GM12892 (cell line): ENCODE measurements at places on chromosomes 12 and 14.

DNA sequence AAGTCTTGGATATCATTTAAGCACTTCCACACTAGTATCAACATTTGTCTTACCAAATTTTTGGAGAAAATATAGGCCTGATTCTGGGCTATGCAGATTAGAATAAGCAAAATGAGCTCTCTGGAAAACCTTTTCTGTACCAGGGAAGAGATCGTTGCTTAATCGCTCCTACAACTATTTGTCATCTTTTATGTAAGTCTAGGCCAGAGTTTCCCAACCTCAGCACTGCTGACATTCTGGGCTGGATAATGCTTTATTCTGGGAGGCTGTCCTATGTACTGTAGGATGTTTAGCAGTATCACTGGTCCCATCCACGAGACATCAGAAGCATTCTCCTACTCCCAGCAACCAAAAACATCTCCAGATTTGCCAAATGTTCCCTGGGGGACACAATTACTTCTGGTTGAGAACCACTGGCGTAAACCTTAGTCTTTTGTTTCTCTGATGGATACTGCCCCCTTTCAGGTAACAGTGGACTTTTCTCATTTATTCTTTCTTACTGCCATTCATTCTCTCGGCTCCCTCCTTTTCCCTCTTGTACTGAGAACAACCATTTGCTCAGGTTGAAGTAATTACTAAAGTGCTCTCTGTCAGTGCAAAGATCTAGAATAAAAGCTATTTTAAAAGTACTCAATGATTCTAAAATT lies 316.9 kb upstream of the E2F7 start:
- DNase-seq = no peak

GRCh38 chr14:59221568-59221967 lies 33.1 kb downstream of the DAAM1 start:
- DNase-seq = no peak

DNA sequence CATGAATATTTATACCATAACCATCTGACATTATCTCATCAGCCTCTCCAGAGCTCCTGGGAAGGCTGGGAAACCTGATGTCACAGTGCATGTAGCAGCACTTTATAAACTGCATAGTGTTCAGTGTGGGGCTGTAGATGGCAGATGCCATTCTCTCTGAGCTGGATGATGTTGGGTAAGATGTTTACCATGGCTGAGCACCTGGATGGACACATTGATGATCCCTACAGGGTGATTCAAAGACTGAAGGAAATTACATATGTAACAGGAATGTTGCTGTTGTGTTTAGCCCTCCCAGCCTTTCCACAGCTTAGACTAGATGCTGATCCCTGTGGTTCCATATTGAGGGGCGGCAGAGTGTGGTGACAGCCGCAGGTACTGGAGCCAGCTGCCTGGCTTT lies 37.4 kb downstream of the IFT43 start:
- DNase-seq = no peak

- DNase-seq = no peak
These were observed 30.9 kb upstream of the EMP1 start for GRCh38 chr12:13165617-13166041.

DNA sequence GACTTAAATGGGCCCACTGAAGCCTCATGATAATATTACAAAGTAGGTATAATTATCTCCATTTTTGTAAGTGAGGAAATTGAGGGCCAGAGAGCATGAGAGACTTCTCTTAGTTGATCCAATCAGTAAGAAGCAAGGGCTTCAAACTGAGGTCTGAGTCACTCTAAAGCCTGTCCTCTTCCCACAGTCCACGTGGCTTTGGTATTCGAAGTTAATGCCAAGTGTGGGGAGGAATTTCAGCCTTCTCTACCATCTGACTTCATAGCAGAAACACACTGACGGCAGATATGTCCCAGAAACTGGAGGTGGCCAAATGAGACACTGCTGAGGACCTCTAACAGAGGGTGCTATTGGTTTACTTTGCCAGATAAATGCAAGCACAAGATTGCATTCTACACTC lies 114.4 kb upstream of the OVCH1 start:
- no peak for DNase-seq

DNA sequence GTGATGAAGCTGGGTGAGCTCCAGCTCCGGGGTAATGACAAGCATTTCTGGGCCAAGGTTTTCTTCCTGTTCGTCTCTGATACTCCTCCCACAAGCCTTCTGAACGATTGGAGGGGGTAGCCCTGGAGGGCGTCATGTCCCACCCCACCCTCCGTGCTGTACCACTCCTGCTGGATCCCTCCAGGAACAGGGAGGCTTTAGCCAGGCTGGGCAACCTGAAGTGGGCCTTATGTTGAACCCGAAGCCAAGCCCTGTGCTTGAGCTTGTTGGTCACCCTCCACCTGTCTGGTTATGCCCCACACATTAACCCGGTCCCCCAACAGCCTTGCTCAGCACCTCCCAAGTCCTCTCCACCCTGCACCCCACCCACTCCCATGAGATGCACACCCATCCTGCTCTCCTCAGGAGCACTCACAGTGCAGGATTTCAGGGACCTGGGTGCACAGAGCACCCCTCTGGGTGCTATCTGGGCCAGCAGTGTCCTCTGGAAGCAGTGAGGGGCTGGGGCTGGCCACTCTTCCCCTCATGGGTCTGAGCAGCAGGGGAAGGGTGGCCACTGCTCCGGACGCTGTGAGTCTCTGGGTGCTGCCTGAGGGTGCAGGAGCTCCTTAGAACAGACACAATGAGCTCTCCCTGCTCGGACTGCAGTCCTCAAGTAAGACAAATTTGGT lies 6.8 kb upstream of the KRT83 start:
- DNase-seq = no peak

DNA sequence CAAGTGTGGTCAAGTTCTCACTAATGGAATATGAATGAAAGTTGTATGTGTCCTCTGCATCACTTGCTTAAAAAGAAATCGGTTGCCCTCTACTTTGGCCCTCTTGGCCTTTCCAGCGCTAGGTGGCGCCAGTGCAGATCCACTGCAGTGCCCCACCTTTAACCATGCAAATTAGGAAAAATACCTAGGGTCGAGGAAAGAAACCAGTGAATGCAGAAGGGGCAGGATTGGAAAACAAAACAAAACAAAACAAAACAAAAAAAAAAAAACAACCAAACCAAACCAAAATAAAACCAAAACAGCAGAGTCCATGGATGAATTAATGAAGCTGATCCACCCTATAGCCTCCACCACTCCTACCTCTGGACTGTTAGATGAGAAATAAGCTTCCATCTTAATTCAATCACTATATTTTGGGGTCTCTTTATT lies 12.9 kb upstream of the NEMF start:
- no peak for DNase-seq

GRCh38 chr12:59069516-59069915 lies 149.2 kb upstream of the LRIG3 start:
- DNase-seq = no peak
